Bronchial epithelial cell (primary cell): ENCODE measurements at places on chromosomes 2 and 18.
A peak's percentile ranks its signal among the peaks of the same experiment; 100 is the strongest.

- no peak for DNase-seq
Observed at GRCh38 chr2:25054720-25055119, 12.8 kb downstream of the EFR3B start.

GRCh38 chr2:64615844-64616536 lies 37.7 kb downstream of the SERTAD2 start:
- no peak for DNase-seq

DNA sequence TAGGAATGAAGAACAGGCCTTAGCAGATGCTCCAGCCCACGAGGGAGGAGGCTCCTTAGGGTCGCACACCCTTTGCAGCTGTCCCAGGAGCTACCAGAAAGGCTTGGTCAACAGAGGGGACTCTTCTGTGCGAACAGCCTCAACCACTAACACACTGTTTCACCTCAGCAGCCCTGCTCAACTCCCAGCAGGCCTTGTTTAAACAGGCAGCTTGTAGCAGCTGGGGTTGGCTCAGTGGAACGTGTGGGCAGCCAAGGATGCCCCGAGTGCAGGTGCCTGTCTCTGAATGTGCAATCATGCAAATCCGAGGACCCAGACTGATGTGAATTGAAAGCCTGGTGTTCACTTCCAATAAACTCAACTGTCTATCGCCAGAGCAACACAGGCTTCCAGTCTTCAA lies 88.7 kb upstream of the CXCR4 start:
- no peak for DNase-seq

- no peak for DNase-seq
Observed at GRCh38 chr2:170524828-170525565, 190.1 kb upstream of the SP5 start.

- peak; percentile 88 for DNase-seq
Observed at GRCh38 chr2:220855296-220855695, 716.8 kb downstream of the EPHA4 start.

DNA sequence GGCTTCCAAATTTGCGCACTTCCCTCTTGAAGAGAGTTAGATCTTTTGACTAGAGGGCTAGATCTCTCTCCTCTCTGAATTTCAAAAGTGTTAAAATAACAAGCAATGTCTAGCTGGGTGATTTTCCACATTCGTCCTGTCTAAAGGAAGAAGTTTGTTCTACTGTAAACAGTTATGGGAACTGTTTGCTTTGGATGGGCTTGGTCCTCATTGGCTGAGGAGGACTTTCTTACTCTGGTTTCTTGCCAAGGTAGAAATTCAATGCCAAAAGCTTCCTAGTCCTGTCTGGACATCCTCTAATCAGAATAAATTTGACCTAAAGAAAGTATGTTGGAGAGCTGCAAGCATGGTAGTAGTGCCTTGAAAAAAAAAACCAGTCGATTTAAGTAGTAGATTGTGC lies 47.4 kb upstream of the RAPH1 start:
- peak; percentile 38 for DNase-seq

- no peak for DNase-seq
Observed at GRCh38 chr2:164840458-164840929, 1.1 kb downstream of the COBLL1 start.

DNA sequence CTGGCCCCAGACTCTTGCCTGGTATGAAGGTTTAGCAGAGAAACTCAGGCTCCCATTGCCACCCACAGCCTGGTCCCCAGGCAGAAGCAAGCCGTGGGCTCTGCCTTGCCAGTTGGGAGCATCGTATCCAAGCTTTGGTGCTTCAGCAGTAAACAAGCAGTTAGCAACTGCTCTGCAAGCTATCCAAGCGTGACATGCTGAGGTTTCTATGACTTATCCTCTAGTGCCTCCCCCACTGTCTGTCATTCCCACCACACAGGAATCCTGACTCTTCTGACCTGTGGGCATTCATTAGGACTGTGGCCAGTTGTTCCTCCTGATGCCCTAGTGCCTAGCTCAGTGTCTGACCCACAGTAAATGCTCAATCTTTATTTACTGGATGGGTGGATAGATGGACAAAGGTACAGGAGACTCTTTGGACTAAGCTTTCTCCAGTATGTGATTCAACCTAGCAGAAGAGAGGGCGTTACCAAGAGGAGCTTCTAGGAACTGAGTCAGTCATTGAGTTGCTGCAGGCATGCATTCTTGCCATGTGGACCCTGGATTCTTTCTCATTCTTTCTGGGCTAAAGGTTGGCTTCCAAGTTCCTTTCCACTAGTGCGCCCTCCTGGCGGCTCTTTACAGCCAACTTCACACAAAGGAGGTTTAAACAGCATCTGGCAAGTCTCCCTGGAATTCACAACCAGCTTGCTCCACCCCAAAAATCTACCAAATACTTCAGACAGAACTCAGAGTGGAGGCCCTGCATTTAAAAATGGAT lies 40.6 kb upstream of the MRPL19 start:
- DNase-seq, result peak; percentile 96

DNA sequence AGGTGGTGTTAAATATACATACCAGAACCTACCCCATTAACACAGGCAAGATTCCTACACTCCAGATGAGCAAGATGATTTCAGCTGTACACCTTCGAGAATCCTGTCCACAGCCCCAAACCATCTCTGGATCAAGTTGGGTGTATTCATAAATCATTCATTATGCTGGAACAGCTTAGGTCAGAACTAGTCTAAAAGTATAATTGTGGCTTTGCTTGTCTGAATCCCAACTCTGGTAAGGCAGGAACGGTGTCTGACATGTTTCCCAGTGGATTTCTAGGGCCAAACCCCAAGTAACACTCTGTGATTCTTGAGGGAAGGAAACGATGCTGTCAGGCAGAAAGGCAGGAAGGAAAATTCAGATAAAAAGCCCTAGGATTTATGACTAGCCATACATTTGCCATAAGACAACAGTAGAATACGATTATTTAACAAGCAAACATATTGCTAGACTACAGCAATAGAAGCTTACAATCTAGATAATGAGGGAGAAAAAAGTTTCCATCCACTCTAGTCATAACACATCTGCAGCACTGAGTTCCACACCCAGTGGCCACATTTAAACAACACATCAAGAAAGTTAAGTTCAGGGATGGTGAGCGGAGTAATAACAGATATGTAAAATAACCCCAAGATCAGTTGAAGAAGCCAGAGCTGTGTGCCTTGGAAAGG lies 444.8 kb downstream of the RND3 start:
- no peak for DNase-seq

GRCh38 chr2:29834624-29835023 lies 86.8 kb downstream of the ALK start:
- DNase-seq, result peak; percentile 40

- DNase-seq, result no peak
Observed at GRCh38 chr18:48963586-48964470, 13.1 kb upstream of the SMAD7 start.

- DNase-seq, result no peak
Observed at GRCh38 chr18:6719098-6719846, 10.2 kb upstream of the ARHGAP28 start.

DNA sequence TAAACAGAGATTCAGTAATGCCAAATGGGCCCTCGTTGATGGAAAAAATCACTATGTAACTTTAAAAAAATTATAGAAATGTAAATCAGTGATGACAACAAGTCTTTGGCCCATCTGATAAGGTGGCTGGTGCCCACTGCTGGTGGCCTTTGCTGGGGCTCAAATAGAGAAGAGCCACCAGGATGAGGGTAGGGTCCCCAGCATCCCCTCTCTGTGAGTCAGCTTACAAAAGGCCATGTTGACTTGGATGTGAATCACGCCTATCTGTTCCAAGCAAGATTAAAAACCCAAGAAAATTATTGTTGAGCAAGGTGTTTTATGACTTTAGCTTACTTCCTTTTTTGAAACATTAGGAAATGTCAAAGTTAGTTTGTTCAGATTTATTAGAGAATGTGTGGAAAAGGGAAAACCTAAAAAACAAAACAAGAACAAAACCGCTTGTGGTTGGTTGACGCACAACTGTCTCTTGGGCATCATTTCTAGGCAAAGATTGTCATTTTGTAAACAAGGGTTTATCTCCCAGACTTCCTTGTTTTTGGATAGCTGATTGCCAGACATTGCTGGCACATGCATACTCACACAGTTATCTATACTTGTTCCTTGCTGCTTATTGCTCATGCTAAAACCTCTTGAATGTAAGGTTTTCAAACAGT lies 53.7 kb upstream of the ZNF396 start:
- DNase-seq, result no peak

- peak; percentile 55 for DNase-seq
Observed at GRCh38 chr18:58997811-58998337, 133.2 kb downstream of the ZNF532 start.

DNA sequence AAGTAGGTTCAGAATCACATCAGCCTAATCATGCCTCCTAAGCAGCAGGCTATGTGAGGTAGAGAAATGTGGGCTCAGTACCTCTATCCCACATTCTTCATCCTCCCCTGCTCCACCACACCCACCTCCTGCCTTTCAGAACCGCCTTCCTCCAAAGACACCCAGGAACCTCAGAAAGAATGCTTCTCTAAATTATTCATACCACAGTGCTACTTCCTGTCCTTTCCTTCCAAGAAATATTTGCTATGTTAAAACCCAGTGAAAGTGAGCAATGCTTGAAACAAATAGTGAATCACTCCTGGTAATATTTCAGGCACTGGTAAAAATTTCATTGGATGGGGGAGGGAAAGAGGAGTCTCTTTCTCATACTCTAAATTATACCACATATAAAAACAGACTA lies 24.0 kb upstream of the CREB1 start:
- DNase-seq, result peak; percentile 98

DNA sequence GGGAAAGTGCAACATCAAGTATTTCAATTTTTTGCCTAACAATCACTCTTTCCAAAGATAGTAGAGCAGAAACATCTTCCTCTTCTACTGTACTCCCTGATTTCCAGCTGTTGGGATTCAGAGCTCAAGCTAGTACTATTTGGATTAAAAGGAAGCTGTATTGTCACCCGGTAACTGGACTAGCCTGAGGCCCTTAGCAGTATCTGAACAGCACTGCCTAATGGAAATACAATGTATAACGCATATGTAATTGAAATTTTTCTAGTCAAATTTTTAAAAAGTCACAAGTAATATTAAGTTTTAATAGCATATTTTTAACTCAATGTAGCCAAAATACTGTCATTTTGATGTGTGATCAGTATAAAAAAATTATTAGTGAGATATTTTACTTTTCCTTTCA lies 86.2 kb downstream of the COX7A2L start:
- no peak for DNase-seq

GRCh38 chr18:14768241-14768640 lies 20.3 kb downstream of the ANKRD30B start:
- DNase-seq, result no peak

DNA sequence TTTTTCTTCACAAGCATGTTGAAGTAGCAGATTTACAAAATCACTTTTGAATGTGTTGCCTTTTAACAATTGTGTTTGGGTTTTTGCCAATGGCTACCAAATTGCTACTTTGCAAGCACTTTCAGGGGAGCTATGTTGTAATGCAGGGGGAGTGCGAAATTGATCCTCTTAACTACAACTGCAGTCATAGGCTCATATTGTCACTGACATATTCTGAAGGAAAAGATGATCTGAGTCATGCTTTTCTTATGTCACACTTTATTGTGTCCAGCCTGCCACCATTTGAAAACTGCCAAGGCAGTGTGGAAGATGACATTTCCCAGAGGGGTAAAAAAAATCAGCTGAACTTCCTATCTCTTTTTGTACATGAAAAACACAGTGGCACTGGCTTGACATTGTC lies 74.9 kb downstream of the GPD2 start:
- DNase-seq, result no peak

DNA sequence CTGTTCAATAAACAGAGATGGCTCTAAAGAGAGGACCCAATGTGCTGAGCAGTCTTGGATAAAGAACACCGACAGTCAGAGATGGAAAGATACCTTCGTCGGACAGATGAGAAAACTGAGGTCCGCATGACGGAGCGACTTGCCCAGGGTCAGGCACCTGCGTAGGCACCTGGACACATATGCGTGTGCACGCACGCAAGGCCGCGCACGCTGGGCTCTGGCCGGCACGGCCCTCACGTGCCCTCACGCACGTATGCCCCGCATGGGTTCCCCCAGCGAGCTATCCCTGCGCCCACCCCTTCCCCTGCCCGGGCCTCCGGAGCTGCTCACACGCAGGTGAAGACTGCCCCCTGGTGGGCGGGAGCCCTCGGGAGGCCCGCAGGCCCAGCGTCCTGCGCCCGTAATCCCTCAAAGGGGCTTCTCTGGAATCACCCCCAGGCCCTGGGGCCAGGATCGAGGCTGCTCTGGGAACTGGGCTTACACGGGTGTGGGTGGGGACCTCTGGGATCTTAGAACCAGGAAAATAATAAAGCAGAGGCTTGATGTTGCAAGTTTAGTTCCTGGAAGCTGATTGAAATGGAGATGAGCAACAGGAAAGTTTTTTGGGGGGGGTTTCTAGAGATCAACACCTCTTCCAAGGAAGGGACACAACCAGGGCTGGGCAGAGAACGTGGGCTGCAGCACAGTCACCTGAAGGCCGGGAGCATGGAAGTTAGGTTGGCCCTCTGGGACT lies 246.3 kb downstream of the TNS1 start:
- peak; percentile 18 for DNase-seq

- DNase-seq, result no peak
Observed at GRCh38 chr2:19738707-19739106, 163.1 kb downstream of the TTC32 start.

- peak; percentile 67 for DNase-seq
Observed at GRCh38 chr18:76258209-76258608, 236.8 kb downstream of the ZNF516 start.

GRCh38 chr18:63073481-63073880 lies 246.1 kb downstream of the BCL2 start:
- DNase-seq, result no peak

DNA sequence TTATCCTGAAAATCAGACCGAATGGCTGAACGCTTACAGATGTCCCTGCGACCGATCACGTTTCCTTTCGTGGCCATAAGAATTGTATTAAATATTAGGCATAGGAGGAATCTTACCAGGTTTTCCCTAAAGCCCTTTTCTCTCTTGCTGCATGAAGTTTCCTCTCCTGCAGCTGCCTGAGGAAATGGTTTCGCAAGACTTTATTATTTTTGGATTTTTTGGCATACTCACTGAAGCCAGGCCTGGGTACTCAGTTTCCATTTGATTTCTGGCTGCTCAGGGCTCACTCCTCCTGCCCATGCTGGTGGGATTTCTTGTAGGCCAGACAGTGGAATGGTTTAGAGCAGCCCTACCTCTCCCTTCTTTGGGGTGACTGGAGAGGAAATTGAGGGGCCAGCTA lies 114.0 kb downstream of the KLHL29 start:
- no peak for DNase-seq

DNA sequence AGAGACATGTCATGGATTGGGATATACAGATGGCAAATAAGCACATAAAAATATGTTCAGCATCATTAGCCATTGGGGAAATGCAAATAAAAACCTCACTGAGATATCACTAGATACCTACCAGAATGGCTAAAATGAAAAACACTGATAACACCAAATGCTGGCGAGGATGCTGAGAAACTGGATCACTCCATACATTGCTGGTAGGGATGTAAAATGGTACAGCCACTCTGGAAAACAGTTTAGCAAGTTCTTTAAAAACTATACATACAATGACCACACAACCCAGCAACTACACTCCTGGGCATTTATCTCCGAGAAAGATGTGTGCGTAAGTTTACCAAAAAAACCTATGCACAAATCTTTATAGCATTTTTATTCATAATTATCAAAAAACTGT lies 13.9 kb downstream of the PIAS2 start:
- no peak for DNase-seq
